ELR (cell line): ENCODE measurements at places on chromosomes 3 and 15.

DNA sequence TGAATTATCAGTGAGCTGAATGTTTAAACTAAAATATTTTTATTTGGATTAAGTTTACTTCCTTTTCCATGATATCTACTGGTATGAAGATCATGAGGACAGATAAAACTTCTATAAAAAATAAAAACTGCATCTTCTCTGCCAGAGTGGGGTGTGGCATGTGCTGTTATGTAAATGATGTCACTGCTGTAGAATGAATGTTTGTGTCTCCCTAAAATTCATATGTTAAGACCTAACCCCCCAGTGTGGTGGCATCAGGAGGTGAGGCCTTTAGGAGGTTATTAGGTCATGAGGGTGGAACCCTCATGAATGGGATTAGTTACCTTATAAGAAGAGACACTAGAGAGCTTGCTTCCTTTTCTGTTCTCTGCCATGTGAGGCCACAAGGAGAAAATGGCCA, 178.7 kb upstream of the DPH6 start:
- no peak for DNase-seq

- DNase-seq = no peak
Measured at GRCh38 chr15:96593735-96594134, 263.2 kb downstream of the NR2F2 start.

GRCh38 chr3:191499307-191500080, 38.5 kb downstream of the PYDC2 start:
- DNase-seq = peak; percentile 80

GRCh38 chr3:171165983-171166382, 139.5 kb upstream of the SLC2A2 start:
- peak; percentile 19 for DNase-seq

GRCh38 chr15:64162478-64162868, 349 bp downstream of the PPIB start:
- no peak for DNase-seq

DNA sequence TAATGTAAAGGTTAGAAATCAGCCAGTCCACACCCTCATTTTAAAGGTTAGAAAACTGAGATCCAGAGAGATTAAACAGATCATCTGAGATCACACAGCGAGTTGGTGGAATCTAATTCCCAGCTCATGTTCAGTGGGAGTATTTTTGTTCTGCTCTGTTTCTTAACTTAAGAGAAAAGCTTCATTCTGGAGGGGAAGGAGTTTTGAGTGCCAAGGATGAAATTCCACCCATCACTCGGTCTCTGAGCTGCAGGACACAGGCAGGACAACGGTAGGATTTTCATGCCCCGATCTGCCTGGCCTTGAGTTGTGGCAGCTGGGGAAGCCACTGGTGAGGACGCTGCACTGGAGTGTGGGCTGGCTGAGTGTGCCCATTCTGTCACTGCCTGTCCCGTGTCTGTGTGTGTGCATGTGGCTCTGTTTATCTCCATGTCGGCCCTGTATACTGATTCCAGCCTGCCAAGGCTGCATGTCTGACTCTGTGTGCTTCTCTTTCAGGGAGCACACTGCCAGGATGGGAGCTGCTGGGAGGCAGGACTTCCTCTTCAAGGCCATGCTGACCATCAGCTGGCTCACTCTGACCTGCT, 94.3 kb downstream of the CEMIP start:
- no peak for DNase-seq

GRCh38 chr3:111418391-111418790, 123.6 kb upstream of the CD96 start:
- no peak for DNase-seq

DNA sequence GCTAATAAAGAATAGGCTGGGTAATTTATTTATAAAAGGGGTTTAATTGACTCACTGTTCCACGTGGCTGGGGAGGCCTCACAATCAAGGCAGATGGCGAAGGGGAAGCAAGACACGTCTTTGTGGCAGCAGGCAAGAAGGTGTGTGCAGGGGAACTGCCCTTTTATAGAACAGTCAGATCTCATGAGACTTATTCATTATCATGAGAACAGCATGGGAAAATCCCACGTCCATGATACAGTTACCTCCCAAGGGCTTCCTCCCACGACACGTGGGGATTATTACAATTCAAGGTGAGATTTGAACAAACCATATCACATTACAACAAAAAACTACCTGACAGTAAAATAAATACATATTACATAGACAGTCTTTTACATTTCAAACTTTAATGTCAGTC, 414.9 kb downstream of the NAALADL2 start:
- no peak for DNase-seq

- DNase-seq = peak; percentile 44
Measured at GRCh38 chr3:24521420-24522145, 26.9 kb upstream of the THRB start.

- DNase-seq = no peak
Measured at GRCh38 chr3:11569156-11569741, 74.5 kb downstream of the VGLL4 start.

- DNase-seq = peak; percentile 86
Measured at GRCh38 chr3:125079675-125080045, 23.9 kb upstream of the HEG1 start.

- DNase-seq = no peak
Measured at GRCh38 chr15:82532383-82532990, 7.8 kb downstream of the RPS17 start.

DNA sequence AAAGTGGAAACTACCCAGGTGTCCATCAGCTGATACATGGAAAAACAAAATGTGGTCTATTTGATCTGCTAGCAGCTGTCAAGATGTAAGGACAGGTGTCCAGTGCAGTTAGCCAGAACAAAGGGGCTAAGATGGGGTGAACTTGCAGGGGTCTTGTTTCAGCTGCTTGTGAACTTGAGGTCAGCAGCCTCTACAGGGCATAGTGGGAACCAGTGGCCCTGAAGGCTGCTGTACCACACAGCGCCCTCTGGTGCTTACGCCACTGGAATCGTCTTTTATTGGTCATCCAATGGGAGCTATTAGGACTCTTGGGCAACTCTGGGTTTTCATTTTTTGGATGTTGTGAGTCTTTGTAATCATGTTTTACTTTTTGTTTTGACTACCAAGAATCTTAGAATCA, 62.2 kb upstream of the CTSH start:
- DNase-seq = peak; percentile 43

GRCh38 chr3:141360888-141361598, 7.3 kb upstream of the ZBTB38 start:
- peak; percentile 89 for DNase-seq

- DNase-seq = no peak
Measured at GRCh38 chr15:70328679-70329115, 231.0 kb upstream of the TLE3 start.

DNA sequence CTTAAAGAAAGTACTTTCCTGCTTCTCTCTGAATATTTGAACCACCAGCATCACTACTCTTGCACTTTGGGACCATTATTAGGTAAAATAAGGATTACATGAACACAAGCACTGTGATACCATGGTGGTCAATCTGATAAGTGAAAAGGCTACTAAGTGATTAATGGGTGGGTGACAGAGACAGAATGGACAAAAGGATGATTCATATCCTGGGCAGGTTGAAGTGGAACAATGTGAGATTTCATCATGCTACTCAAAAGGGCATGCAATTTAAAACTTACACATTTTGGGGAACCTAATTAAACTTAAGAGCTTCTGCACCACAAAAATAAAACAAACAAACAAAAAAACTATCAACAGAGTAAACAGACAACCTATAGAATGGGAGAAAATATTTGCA, 172.0 kb upstream of the CD96 start:
- peak; percentile 56 for DNase-seq

DNA sequence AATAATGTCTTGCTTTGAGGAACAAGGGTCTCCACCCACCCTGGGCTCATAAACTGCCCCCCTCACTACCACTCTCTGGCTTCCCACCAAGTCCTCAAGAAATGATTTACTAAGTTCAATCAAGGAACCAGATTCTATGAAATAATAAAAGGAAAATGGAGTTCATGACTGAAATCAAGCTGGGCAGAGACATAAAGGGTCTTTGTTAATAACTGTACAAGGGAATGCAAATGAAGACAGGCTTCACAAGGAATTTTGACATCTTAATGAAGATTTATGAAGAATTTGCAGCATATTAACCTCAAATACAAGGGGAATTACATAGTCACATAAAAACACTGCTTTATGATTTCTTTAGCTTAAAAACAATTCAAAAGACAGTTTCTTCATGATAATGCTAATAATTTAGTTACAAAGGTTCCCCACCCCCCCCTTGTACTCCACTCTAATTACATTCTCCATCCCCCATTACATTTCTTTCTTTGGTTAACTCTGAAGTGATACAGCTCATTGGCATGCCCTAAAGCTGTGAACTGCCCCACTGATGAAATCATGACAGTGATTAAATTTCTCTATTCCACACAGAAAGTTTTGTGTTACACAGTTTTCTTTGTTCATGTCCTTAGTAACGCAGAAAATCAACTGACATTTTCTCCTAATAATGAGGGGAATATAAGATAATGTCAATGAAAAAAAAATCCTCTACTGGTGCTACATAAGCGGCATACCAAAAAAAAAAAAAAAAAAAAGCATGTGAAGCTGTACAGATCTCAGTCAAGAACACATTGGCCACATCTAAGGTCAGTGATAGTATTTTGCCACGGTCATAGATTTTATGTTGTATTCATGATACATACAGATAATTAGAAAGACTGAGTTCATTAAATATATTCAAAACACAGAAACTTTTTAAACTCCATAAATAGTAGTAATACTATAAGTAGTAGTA, 54.4 kb downstream of the WWTR1 start:
- DNase-seq = peak; percentile 72

GRCh38 chr3:120304616-120305015, 19.6 kb upstream of the GPR156 start:
- no peak for DNase-seq

GRCh38 chr15:77030928-77031375, 36.0 kb downstream of the PSTPIP1 start:
- no peak for DNase-seq

DNA sequence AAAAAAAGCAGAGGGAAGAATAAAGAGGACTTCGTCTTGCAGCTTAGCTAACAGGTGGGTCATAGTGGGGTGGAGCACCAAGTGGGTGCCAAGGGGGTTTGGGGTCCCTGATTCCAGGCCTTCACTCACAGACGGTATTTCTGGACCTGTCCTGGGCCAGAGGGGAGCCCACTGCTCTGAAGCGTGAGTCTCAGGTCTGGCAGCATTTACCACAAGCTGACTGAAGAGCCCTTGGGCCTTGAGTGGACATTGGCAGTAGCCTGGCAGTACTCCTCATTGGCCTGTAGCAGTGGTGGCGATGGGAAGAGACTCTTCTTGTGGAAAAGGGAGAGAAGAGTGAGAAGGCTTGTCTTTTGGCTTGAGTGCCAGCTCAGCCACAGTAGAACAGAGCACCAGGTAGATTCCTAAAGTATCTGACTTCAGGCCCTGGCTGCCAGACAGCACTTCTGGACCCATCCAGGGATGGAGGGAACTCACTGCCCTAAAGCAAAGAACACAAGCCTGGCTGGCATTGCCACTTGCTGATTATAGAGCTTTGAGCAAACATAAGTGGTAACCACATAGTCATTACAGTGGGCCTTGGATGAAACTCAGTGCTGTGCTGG, 72.9 kb downstream of the GLDN start:
- no peak for DNase-seq

DNA sequence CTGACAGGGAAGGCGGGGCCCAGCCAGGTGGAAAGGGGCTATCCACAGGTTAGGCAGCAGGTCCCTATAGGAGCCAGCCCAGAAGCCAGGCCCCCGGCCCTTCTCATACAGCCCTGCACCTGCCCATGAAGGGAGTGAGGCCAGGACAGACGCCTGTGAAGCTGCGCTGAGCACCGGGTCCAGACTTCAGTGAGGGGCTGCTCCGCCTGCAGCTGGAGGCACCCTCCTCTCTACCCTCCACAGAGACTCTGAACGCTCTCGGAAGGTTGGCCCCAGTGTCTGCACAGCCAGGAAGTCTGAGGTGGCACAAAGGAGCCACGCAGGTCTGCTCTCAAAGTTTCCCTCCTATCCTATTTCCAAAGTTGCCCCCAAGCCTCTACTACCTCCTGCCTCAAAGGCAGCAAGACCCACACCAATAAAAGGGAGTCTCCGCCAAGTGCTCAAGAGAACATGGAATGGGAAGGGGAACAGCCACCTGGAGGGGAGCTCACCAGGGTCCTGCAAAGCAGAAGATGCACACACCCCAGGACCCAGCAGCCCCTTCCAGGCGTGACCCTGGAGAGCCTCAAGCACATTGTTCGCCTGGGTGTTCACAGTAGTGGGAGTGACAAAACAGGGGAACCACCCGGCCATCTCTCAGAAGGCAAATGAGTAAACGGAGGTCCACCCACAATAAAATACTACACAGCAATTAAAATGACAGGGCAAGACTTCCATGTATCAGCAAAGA, 19.5 kb downstream of the XXYLT1 start:
- no peak for DNase-seq

DNA sequence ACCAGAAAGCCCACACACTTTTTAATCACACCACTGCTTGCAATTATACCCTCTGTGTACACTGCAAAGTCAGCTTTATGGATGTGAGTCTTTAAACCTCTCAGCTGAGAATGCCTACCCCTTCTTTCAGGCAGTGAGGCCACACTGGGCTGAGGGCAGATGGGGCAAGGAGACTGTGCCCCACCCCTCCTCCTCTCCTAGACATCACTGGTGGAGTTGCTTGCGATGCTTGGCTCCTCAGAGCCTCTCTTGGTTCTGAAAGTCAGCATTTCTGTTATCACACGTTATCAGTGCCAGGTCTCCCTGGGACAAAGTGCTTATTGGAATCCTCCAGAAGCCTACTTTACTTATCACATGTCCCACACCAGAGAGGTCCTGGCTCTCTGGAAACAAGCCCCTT, 128.2 kb downstream of the ZNF621 start:
- no peak for DNase-seq

DNA sequence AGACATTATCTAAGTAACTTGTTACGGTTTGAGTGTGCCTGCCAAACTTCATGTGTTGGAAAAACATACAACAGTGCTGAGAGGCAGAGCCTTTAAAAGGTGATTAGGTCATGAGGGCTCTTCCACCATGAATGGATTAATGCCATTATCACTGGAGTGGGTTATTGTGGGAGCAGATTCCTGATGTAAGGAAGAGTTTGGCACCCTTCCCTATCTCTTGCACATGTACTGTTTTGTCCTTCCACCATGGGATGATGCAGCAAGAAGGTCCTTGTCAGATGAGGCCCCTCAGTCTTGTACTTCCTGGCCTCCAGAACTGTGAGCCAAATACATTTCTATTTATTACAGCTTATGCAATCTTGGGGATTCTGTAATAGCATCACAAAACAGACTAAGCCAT, 413.9 kb downstream of the EPHA3 start:
- no peak for DNase-seq

DNA sequence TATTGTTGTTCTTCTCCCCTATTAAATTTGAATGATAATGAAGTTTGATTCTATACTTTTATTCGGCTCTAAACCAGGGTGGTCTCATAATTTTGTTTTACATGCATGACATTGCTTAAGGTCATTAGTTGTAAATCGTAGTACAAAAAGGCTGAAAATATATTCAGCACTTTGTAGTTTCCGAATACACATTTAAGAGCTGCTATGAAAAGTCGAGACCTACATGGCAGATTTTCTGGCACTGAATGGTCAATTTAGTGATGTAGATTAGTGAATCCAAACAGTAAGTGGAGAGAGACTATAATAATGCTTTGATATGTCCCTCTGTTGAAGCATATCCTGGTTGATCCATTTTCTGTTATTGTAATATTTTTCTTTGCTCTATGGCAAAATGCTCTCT, 254.0 kb upstream of the SOX2 start:
- no peak for DNase-seq
